Fibroblast of mammary gland (primary cell): ENCODE measurements at places on chromosomes 4 and X.

- DNase-seq: peak; percentile 10
Observed at GRCh38 chrX:22987452-22987851, 12.3 kb upstream of the DDX53 start.

- no peak for DNase-seq
Observed at GRCh38 chr4:115841871-115842270, 728.5 kb upstream of the NDST4 start.

GRCh38 chr4:54063229-54063628, 1.2 kb downstream of the CHIC2 start:
- peak; percentile 49 for DNase-seq

DNA sequence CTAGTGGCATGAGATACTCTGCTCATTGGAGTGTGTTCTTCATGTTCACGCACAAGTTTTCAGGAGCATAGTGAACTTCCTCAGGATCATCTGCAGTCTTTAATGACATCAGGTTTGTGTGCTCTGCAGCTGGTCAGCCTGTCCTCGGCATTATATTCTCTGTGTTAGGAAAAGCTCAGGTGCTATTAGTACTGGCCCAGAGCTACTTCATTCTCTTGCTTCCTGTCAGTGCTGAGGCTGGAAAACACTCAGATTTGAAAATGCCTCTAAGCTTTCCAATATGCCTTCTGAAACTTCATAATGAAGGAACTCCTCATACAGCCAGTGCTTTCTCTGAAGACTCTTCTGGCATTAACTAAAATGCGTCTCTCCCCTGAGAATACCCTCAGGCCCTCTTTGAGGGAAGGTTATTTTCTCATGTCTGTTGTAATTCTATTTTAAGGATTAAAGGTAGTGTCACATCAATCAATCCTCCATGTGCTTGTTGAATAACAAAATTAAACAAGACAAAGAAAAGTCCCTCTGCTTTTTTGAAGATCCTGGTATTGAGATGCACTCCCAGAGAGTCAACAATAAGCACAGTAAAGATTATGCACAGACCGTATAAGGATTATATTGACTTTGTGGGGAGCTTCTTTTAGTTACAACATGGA, 666.4 kb downstream of the ADGRL3 start:
- DNase-seq: no peak

DNA sequence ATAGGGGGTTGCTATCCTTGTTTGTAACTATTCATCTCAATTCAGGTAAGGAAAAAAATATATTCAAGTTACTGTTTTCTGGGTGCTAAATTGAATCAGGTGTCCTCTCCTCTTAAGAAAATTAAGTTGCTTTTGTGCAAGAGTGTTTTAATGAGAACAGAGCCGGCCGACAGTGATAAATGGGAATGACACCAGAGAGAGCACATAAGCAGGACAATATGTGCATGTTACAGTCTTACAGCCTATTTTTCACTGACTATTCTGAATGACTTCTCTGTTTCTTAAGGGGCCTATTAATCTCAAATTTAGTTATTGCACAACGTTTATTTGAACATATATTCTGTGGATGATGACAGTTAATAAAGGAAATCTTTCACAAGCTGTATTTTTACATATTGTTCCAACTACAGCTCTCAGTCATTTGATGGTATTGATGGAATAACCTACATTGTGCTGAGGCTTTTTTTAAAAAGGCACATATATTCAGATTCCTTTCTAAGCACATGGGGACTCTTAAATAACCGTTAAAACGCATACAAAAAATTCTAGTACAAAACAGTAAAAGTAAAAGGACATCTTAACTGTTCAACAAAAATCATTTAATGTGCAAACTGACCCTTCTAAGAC, 68.4 kb downstream of the SLC10A7 start:
- no peak for DNase-seq

- peak; percentile 63 for DNase-seq
Observed at GRCh38 chr4:34170946-34171345, 2073.4 kb downstream of the ARAP2 start.

DNA sequence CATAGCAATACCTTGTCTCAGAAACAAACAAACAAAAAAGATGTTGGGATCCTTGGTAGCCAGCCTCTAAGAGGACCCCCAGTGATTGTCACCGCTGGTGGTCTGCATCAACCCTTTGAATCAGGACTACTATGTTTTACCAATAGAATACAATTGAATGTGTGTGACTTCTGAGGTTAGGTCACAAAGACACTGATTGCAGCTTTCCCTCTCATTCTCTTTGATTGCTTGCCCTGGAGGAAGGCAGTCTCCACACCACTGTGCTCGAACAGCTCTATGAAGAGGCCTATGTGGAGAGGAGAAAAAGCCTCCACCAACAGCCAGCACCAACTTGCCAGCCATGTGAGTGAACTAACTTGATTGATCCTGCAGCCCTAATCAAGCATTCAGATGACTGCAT, 2.8 kb upstream of the SMIM14 start:
- no peak for DNase-seq

DNA sequence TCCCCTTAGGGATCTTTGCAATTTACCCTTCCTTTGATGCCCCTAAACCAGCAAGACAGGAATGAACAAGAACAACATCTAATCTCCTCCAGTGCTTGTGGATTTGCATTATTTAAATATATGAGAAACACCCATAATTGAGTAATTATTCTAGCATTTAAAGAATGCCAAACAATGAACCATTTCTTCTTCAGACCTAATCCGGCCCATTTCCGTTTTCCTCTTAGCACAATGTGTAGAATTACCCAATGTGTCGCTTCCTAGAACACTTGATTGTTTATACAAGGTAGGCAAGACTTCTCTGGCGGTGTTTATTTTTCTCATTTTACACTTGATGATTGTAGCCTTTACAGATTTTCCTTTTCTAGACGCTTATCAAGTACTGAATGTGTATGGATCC, 43.5 kb downstream of the CLDN34 start:
- no peak for DNase-seq

- no peak for DNase-seq
Observed at GRCh38 chr4:37561196-37561802, 124.9 kb downstream of the RELL1 start.

DNA sequence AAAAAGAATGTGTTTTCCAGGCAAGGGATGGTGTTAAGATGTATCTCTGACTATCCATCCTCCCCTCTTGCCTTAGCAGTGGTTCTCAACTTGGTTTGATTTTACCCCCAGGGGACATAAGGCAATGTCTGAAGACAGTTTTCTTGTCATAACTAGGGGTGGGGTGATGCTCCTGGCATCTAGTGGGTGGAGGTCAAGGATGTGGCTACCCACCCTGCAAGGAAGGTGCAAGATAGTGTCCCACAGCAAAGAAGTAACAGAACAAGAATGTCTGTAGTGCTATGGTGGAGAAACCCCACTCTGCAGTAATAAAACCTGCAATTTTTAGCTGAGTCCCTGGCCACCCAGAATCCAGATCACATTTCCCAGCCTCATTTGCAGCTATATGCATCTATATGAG, 81.2 kb upstream of the TBL1X start:
- no peak for DNase-seq

- no peak for DNase-seq
Observed at GRCh38 chrX:87434618-87435017, 83.0 kb upstream of the KLHL4 start.

GRCh38 chr4:8534129-8534528, 46.1 kb upstream of the GPR78 start:
- DNase-seq: peak; percentile 24

DNA sequence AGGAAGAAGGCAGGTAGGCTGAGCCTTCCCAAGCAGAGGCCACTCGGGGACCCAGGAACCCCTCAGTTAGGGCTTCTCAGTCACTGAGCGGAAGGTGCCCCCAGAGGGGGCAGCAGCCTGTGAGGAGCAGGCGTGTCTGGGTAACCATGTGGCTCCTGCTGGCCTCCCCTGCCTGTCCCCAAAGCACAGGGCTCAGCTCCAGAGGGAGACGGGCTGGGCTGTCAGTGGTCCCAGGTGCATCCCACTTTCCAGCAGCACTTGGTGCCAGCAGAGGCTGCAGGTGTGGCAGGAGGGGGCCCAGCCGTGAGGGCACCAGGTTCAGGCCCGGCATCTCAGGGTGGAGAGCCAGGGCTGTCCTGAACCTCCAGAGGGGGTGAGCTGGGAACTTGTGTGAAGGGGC, 22.7 kb downstream of the TACC3 start:
- no peak for DNase-seq

- DNase-seq: peak; percentile 74
Observed at GRCh38 chr4:116016201-116016600, 902.8 kb upstream of the NDST4 start.

- no peak for DNase-seq
Observed at GRCh38 chr4:567457-568350, 8.4 kb downstream of the TMEM271 start.

- no peak for DNase-seq
Observed at GRCh38 chr4:77175201-77175611, 18.2 kb downstream of the CCNG2 start.

DNA sequence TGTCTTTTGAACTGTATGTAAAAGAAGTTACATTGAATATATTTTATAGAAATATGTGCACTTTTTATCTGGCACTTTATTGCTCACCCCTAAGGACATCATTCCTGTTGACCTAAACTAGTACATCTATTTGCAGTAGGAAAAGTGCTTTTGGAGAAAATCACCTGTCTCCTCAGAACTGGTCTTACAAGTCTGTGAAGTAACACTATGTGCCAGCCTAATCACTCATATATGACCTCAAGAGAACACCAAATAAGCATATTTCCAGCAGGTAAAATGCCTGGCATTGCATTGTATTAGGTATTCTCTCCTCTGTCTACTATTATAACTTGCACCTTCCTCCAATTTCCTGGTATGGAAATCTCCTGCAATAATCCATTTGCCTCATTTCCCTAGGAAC, 4.0 kb upstream of the GASK1B start:
- no peak for DNase-seq

DNA sequence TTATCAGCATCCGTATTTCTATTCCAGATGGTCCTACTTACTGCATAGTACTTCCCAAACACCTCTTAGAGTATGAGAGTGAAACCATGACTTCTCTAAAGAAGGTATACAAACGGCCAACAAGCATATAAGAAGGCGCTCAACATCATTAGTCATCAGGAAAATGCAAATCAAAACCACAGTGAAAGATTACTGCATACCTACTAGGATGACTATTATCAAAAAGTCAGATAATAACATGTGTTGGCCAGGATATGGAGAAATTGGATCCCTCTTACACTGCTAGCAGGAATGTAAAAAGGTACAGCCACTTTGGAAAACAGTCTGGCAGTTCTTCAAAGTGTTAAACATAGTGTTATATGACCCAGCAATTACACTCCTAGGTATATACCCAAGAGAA, 215.3 kb upstream of the CXorf66 start:
- DNase-seq: peak; percentile 34

DNA sequence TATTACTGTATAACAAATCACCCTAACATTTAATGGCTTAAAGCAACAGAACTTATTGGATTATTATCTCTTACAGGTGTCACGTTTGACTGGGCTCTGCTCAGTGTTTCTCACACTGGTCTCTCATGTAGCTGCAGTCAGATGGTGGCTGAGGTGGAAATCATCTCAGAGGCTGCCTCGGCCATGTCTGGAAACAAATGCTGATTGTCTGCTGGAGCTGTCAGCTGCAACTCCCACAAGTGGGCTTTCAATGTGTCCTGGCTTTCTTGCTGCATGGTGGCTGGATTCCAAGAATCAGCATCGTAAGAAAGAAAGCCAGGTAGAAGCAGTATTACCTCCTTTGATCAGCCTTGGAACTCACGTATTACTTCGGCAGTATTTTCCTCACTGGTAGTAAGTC, 277.6 kb downstream of the SPANXN1 start:
- no peak for DNase-seq

DNA sequence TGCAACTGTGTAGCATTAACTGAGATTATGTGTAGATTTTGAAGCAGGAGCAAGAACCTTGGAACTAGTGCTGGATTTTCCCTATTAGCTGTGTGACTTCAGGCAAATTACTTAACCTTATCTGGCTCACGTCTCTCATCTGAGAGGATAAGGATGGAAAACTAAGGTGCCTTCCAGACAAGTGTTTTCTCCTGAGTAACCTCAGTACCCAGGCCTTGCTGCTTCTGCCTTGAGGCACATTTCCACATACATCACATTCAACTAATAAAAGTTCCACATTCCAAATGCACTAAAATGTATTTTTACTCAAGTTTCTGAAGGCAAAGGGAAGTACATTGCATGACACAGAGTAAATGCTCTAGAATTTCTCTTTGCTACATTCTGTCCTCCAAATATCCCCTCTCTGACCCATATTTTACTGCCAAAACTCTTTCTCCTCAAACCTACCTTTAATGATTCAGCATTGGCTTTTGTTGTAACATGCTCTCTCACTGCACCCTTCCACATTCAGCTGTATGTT, 195.4 kb upstream of the ADGRL3 start:
- DNase-seq: no peak

GRCh38 chr4:170666909-170667308, 577.2 kb upstream of the AADAT start:
- no peak for DNase-seq

GRCh38 chr4:88807499-88807898, 109.9 kb upstream of the NAP1L5 start:
- DNase-seq: no peak

GRCh38 chrX:112043997-112044396, 38.6 kb downstream of the TRPC5 start:
- peak; percentile 15 for DNase-seq

DNA sequence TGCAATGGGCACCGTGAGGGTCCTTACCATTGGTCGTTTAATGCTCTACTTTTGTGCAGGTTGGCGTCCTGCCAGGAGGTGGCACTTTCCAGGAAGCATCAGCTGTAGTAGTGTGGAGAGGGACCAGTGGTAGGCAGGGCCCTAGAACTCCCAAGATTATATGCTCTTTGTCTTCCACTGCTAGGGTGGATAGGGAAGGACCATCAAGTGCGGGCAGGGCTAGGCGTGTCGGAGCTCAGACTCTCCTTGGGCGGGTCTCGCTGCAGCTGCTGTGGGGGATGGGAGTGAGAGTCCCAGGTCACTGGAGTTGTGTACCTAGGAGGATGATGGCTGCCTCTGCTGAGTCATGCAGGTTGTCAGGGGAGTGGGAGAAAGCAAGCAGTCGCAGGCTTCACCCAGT, 134.7 kb downstream of the KLF8 start:
- no peak for DNase-seq

DNA sequence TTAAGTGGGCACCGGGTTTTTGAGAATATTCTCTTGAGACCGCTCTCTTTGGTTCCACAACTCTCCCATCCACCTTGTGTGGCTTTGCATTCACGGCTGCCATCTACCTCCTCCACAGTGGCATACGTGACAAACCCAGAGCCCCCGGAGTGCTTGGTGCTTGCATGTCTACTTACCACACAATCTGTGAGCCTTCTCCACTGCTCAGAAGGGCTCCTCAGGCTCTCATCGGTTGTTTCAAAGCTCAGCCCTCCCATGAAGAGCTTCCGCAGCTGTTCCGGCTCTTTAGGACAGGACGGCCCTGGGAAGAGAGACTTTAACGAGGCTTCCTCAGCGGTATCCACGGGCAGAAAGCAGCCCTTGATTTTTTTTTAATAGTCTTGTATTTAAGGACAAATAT, 167.6 kb upstream of the ANK2 start:
- no peak for DNase-seq

DNA sequence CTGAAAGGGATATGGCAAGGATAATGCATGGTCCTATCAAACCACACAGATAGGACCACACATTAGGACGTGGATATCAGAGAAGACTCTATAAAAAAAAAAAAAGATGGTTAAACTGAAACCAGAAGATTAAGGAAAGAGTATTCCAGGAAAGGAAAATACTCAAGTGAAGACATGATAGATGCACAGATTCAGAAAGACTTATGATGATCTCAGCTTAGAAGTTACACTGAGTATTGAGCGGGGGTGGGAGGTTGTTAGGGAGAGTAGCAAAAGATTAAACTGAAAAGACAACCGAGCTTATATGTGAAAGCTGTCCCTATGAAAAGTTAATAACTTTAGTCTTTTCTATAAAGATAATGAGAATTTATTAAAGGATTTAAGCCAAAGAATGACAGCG, 211.0 kb upstream of the EMCN start:
- peak; percentile 58 for DNase-seq
